ENCODE measurements at places on chromosomes 13 and 19.

- DNase-seq, result no peak
These were observed 17.5 kb downstream of the NDUFB7 start for GRCh38 chr19:14554382-14554812.

DNA sequence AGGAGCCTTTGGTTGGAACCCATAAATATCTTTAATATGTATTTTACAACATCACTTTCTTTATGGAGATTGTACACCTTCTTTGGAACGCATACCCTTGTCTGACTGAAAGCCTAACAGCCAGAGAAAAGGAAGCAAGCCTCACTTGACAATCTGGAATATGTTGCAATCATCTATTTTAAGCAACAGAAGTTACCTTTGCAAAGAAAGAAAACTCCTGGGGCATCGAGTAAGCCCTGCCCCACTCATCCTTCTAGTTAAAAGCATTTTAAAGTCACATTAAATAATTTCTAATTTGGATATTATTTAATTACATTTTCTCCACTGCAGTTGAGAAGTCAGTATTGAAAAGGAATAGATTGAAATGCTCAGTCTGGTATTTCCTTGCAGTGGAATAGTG is 542.7 kb downstream of the MYO16 start:
- DNase-seq, result no peak

GRCh38 chr13:27425158-27425917 is 919 bp downstream of the GTF3A start:
- DNase-seq, result peak; percentile 47

- no peak for DNase-seq
These were observed at the start of gene COX6B2 for GRCh38 chr19:55354698-55355212. Gene COX6B2, minus strand, starts transcription at chr19:55354719. Its CDS starts 198 bp downstream, at chr19:55354521.

GRCh38 chr13:38702669-38703068 is 15.8 kb downstream of the FREM2 start:
- DNase-seq, result no peak

GRCh38 chr19:16915734-16916133 is 26.9 kb downstream of the F2RL3 start:
- no peak for DNase-seq

GRCh38 chr13:30147421-30147820 is 159.9 kb downstream of the KATNAL1 start:
- DNase-seq, result no peak

DNA sequence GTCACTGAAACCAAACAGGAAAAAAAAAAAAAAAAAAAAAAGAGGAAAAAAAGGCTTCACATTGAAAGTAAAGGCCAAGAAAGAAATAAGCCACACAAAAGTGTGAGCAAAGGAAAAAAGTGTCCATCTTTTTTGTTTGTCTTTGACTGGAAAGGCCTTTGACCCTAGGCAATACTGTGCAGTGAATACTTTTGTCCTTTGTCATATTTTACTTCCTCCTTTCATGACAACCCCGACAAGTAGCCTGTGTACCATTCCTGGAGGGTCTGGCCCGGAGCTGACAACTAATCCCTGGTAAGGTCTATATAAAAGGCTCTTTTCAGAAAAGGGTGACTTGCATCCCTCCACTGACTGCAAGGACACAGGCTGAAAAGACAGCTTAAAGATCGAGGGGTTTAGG is 12.9 kb upstream of the MICU2 start:
- DNase-seq, result no peak

- DNase-seq, result no peak
These were observed 39.3 kb downstream of the FGF9 start for GRCh38 chr13:21710163-21710562.

GRCh38 chr13:31022288-31022895 is 89.9 kb downstream of the TEX26 start:
- no peak for DNase-seq

GRCh38 chr19:31586282-31586681 is 237.0 kb upstream of the TSHZ3 start:
- no peak for DNase-seq
